NCI-H2171 treated with DMSO at 0.1 percent for 48 hours (cell line): ENCODE measurements at places on chromosomes 3 and 15.

- no peak for DNase-seq
Measured at GRCh38 chr3:108071368-108071767, 19.5 kb downstream of the CD47 start.

- DNase-seq: no peak
Measured at GRCh38 chr3:164365242-164365641, 713.1 kb downstream of the SI start.

DNA sequence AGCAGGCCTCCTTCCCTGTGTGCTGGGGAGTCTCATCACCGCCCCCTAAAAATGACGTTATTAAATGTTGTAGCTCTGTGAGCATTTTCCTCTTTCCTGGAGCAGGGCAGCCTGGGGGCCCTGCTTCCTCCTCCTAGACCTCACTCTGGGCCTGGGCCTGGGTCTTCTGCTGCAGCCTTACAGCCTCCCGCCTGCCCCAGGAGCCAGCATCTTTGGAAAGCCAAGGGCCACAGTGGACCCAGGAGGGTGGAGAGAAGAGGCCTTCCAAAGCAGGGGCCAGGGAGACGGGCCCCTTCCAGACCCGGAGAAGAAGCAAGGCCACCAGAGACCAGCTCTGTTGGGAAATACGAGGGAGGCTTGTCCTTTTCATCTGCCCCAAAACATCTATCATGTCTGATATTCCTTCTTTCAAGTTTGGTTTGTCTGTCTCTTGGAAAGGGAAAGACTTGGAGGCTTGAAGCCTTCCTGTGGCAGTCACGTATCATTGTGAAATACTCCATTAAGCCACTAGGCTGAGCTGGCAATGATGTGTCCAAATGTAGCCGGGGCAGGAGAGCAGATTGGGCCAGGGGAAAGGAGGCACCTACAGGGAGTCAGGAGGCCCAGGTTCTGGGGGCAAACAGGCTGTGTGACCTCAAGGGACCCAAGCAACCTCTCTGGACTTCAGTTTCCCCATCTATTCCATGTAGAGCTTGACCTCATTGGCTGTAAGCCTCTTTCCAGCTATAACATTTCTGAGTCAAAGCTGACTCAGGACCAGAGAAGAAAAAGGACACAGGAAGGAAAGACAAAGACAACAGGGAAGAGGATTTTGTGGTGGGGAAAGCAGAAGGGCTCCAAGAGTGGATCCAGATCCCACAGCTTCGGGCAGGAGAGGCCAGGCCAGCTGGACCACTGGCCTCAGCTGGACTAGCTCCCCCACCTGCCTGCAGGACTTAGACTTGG, 31.1 kb downstream of the CYP11A1 start:
- no peak for DNase-seq

DNA sequence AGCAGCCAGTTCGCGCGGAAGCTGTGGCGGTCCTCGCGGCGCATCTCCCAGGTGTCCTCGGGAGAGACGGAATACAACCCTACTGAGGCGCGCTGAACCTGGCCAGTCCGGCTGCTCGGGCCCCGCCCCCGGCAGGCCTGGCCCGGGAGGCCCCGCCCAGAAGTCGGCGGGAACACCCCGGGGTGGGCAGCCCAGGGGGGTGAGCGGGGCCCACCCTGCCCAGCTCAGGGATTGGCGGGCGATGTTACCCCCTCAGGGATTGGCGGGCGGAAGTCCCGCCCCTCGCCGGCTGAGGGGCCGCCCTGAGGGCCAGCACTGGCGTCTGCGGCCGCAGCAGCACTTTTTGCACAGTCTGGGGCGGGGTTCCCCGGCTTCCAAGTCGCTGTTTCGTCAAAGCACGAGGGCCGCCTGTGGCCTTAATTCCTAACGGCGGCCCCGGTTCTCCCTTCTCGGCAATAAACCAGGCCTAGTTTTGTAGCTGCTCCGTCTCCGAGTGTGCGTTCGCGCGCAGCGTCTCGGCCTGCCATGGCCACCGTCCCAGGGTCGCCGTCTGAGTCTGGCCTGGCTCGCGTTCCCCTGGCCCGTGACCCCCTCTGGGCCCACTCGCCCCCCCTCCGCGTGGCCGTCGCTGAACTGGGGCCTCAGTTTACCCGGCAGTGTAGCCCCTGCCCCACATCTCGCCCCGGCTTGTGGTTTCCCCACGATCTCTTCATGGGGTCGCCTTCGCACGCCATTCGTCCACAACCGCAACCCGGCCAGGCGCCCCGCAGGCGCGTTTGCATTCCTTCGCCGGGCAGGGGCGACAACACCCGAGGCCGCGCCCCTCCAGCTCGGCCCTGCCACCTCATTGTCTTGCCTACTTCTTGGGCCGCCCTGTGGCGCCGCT, 30.0 kb downstream of the NBEAL2 start:
- DNase-seq: peak; percentile 60

GRCh38 chr3:12384451-12385233, 95.8 kb downstream of the PPARG start:
- DNase-seq: no peak

- no peak for DNase-seq
Measured at GRCh38 chr15:35141743-35142471, 56.8 kb upstream of the NANOGP8 start.

GRCh38 chr15:57031082-57031481, 112.6 kb downstream of the TCF12 start:
- DNase-seq: no peak

- DNase-seq: no peak
Measured at GRCh38 chr3:141255137-141255845, 23.7 kb downstream of the PXYLP1 start.

DNA sequence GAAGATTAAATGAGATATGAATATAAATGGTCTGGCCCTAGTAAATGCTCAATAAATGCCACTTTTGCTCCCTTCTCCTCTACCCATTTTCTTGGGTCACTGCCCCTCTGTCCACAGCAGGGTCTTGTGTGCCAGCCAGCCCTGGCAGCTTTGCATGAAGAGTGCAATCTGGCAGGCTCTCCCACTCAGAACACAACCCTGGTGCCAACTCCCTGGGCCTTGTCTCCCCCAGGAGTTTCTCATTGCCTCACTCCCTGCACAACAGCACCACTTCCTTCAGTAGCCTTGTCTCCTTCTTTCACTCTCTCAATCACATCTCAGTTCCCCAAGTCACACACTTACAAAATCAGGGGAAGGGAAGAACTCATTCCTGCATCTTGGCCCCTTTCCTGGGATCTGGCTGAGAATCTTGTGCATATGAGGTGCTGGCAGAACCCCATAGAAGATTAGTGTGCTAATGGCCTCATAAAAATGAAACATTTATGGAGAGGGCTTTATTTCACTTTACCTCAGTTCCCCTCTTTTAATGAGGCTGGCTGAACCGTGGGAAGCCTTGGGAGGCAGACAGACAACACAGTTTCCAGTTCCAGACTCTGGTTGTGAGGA, 445.9 kb upstream of the PROK2 start:
- no peak for DNase-seq

- DNase-seq: peak; percentile 5
Measured at GRCh38 chr3:50194128-50194902, 2.9 kb downstream of the GNAT1 start.

GRCh38 chr3:24258727-24259600, 235.7 kb downstream of the THRB start:
- DNase-seq: no peak

DNA sequence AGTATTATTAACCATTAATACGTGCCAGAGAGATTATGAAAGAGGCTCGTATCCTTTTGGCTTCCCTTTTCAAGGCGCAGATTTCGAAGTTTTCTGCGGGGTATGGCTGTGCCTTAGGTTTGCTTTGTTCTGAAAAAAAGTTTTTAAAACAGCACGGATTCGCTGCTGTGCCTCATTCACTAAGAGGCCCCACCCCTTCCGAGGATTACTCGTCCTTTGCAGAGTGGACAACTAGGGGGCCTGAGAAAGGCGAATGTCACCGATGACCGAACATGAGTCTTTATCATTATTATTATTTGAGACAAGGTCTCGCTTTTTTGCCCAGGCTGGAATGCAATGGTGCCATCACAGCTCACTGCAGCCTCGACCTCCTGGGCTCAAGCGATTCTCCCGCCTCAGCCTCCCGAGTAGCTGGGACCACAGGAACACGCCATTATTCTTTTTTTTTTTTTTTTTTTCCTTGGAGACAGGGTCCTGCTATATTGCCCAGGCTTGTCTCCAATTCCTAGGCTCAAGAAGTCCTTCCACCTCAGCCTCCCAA, 684 bp upstream of the RPS27L start:
- peak; percentile 29 for DNase-seq

GRCh38 chr3:82353306-82354171, 592.1 kb upstream of the GBE1 start:
- no peak for DNase-seq

DNA sequence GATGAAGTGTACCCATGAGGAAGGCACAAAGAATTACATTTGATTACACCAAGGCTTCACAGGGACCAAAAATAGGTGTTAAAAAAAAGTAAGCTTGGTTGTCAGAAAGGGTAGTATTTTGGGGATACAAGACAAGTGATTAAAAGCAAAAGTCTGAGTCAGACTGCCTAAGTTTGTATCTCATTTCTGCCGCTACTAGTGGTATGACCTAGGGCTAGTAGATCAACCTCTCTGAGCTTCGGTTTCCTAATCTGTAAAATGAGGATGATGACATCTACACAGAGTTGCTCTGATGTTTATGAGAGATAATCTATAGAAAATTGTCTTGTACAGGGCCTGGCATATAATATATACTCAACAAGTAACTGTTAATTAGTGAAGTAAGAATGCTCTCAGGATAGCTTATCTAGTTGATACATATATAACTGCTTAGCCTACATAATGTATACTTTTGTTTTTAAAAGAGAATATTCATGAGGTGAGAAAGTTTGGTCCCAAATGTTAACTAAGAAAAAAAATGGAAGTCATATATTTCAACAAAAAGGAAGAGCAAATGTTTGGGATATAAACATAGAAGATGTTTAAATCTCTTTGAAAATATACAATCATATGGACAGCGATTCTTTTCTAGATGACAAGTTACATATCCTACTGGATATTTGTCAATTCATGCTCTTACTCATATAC, 163.0 kb upstream of the SLC2A2 start:
- DNase-seq: no peak

GRCh38 chr15:60831540-60831939, 352.6 kb upstream of the ICE2 start:
- DNase-seq: no peak

DNA sequence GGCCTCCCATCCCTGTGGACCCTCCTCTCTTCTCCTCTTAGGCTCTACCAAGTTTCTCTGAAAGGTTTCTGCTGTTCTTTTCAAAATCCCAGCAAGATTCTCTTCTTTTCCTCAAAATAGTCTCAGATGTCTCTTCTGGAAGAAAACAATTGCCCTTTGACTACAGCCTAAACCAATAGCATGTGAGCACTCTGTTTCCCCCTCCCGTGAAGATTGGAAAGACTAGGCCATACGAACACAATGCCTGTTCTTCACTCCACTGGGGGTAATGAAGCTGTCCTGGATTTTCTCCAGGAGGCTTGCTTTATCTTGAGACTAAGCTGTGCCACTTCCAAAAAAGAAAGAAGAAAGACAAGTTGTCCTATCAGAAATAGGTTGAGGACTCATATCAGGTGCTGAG, 178.7 kb upstream of the MCTP2 start:
- DNase-seq: no peak

DNA sequence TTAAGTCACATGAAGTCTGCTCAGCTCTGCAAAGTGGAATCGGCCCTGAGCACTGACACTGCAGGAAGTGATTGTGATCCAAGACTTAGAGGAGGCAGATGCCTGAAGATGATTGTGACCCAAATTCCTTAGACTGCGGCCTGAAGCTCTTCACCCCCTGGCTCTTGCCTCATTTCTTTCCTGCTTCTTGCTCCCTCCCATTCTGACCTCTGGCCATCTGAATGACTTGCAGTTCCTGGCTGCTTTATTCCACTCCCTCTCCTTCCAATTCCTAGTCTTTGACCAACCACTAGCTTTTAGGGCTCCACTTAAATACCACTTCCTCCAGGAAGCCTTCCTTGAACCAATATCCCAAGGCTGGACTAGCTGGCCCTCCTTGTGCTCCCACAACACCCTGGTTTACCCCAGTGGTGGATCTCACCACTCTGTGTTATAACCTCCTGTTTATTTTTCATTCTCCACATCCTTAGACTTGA, 9.9 kb upstream of the EPB42 start:
- no peak for DNase-seq

DNA sequence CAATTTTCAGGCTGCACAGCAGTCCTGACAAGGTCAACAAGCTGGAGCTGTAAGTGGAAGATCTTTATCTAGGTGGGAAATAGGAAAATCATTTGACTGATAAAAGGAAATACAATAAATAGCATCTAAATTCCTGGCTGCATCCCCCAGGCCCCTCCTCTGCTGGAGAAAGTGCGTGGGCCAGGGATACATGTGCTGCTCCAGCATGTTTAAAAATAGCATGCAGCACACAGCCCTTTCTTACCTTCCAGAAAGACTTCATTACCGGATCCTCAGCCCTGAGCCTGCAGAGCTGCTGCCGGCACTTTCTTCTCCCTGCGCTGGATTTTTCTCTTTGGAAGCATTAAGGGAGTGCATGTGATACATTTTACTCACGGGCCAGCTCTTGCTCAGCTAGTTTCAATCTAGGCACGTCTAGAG, 77.3 kb downstream of the HMG20A start:
- DNase-seq: peak; percentile 57

GRCh38 chr15:62109982-62110851, 43.4 kb downstream of the C2CD4A start:
- DNase-seq: peak; percentile 83

DNA sequence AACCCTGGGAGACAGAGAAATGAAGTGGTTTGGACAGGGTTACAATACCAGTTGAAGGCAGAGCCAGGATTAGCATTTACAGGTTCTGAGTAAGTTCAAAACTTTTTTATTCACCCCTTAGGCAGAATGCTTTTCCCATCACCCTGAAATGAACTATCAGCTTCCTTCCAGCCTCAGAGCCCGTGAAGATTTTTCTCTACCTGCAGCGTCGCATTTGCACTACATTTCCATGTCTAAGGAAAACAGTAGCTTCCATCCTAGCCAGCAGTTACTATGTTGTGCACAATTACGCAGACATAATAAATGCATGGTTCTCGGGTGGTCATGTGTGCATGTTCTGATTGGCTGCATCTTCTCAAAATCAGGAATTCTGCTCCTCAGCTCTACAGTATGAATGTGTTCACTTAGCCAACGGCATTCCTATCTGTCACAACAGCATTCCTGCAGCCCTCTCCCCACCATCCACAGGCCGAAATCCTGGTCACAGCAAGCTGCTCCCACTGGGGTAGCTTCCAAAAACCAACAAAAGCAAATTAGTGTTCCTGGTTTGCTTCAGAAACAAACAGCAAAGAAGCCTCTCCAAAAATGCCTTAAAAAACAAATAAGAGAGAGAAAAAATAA, 510.8 kb upstream of the SEMA6D start:
- DNase-seq: no peak

- DNase-seq: no peak
Measured at GRCh38 chr3:172355836-172356235, 92.4 kb downstream of the GHSR start.

GRCh38 chr15:77076323-77076915, 5.5 kb upstream of the TSPAN3 start:
- no peak for DNase-seq

- DNase-seq: no peak
Measured at GRCh38 chr15:27769652-27770051, 329.5 kb downstream of the OCA2 start.

DNA sequence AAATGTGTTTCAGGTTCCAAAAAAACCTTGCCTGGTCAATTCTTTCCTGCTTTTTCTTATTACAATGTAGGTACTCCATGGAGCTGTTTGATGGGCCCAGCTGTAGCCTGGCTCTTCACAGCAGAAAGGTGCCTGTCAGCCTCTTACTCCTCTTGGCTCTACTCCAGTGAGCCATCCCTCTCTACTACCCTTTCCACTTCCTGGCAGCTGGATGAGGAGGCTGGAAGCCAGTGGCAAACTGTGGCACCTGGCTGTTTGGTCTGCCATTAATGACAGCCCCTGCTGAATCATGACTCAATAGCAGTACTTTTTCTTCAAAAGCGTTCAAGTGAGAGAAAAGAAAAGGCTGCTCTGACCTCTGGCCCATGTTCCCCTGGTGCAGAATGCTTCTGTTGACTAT, 618.1 kb downstream of the PYDC2 start:
- peak; percentile 28 for DNase-seq
